ENCODE measurements at places on chromosomes 7 and 10.

GRCh38 chr10:6327961-6328698, 125.4 kb downstream of the PFKFB3 start:
- DNase-seq = no peak

GRCh38 chr7:37601321-37601720, 82.2 kb upstream of the GPR141 start:
- no peak for DNase-seq

- no peak for DNase-seq
Measured at GRCh38 chr7:40348126-40348728, 213.4 kb downstream of the SUGCT start.

- no peak for DNase-seq
Measured at GRCh38 chr7:9921326-9921725, 1052.3 kb upstream of the PHF14 start.

DNA sequence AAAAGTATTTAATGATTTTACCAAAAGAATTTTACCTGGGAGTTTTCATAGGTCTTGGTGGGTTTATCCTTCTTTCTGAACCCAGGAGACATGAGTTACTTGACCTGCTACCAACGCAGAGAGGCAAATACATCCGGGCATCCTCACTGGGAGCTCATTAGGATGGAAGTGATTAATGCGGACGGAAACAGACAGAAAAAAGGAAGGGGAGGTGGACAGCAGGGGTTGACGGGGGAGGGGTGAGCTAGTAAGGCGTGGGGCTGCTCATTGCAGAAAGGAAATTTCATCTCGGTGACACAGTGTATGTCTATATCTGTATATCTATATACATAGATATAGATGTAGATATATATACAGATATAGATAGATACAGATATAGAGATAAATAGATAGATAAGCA, 408.2 kb upstream of the ADARB2 start:
- no peak for DNase-seq

DNA sequence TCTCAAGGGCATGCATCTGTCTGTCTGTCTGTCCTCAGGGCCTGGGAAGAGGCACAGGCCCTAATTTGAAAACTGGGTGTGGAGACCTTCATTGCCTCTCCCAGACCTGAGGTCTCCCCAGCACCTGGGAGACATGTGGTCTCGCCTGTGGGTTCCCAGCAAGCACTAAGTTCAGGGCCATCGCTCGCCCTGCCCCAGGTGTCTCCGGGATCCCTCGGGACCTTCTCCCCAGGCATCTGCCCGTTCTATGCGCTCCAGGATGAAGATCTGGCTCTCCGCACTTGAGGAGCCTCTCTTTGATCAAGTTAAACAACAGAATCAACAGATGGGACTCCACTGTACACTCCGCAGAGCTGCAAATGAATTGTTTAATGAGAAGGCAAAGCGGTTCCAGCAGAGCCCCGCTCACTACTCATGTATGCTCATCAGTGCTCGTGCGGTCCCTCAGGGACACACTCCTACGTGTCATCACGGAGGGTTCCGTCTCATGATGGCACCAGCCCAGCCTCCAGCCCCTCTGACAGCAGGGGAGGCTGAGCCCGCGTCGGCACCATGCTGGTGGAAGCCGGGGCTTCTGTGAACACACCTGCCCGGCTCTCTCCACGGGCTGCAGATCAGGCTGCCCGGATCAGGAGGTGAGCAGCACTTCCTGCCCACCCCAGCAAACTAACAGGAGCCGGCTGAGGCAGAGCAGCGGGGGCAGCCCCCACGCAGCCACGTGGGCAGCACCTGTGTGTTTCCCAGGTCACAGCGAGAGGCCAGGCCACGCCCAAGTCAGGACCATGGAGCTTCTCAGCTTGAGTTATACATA, 132.8 kb downstream of the TCERG1L start:
- no peak for DNase-seq

DNA sequence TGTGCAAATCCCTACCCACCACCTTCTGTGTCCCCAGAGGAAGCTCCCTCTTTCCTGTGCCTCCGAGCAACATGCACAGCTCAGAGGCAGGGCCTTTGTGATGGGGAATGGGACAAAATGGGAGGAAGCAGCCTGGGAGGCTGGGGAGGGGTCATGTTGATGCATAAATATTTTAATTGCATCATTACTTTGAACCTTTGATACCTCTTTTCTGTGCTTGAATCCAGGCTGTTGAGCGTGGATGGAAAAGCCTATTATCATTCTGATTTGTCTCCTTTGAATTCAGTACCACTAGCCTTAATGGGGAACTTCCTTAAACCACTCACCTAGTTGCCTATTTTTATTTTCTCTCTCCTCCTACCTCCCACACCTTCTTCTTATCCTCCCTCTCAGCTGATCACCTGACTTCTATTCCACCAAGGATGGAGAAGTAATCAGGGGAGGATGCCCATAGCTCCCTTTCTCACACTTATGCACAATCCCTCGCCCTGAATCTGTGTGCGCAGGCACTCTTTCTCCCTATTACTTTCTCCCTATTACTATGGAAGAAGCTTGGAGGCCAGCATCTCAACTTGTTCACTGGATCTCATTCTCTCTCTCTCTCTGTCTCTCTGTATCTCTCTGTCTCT, 78.5 kb downstream of the SEC61G start:
- DNase-seq = no peak

GRCh38 chr7:90839727-90840291, 243.7 kb downstream of the CDK14 start:
- no peak for DNase-seq

GRCh38 chr7:12949060-12949931, 261.9 kb downstream of the ARL4A start:
- no peak for DNase-seq

DNA sequence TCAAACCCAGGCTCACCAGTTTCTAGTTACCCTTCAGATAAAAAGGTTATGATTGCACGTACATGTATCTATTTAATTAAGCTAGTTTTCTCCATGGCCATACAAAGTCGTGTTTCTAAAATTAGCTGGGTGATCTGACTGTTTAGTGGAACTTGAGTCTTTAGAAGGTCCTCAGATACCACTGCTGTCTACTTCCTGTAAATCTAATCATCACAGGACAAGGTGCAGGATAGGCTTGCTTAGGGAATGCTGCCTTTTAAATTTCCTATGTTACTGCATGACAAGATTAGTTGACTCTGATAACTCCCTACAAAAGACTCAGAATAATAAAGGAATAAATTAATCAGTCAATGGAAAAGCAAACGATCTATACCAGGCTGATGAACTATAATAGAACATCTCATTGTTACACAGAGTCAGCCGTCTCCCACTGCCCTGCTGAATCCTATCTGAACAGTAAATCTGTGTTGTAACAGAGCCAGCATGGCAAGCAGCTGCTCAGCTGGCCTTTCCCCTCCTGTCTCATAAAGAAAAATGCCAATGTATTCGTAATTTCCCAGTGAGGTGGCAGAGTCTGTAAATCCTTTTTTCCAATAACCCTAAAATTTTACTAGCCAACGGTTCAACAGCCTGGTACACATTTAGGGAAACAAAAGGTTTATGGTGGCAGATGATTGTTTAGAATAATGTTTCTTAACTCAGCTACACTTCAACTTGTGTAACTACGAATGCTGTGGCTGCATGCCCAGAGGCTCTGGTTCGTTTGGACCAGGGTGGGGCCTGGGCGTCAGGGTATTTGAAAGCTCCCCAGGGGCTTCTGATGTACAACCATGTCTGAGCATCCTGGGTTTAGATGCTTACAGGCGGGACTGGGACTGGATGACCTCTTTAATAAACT, 318.0 kb downstream of the PAXIP1 start:
- no peak for DNase-seq

GRCh38 chr7:110922906-110923305, 168.0 kb upstream of the LRRN3 start:
- DNase-seq = no peak

- DNase-seq = no peak
Measured at GRCh38 chr10:21625623-21626229, 91.7 kb downstream of the MLLT10 start.

- DNase-seq = no peak
Measured at GRCh38 chr7:100687751-100688300, 6.2 kb downstream of the GIGYF1 start.

GRCh38 chr10:1737222-1738061, at the start of gene ADARB2:
Gene ADARB2 (minus strand): TSS chr10:1737525.
- no peak for DNase-seq

DNA sequence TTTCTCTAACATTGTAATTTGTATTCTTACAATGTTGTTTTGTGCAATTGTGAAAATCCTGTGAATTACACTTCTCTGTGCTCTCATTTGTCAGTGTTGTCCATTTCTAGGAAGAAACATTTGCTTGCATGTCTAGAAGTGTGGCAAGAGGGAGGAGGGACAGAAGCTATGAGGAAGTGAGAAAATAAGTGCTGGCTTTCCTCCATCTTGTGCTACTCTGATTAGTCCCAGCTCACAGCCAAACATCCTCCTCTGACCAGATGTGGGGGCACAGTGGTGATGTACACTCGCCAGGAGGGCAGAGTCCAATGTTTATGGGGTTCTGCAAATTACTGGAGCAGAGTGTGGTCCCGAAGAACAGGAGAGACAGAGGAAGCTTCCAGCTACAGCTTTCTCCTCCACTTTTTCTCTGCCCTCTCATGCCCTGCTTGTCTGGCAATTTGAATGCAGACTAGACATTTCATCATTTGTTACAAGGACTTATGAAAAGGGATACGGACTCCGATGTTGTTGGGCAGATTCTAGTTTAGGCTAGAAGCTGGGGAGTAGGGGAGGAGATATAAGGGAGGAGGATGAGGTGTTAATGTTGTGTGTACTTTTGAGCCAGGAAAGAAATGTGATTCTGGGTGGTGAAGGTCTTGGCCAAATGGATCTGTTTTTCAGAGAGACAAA, 131.0 kb upstream of the C1GALT1 start:
- no peak for DNase-seq

DNA sequence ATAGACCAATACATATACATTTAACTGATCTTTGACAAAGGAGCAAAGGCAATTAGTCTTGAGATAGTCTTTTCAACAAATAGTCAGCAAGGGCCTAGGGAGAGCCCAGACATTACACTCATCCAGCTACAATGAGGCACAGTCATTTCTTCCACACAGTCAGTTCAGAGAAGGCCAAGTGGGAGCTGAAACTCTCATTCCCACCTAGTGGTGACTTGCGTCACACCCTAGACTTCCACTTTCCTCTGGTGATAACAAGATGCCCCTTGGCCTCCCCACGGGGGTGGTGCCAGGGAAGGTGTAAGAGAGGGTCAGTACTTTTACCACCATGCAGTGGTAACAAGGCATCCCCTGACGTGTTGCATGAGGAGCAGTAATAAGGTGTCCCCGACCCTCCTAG, 8.0 kb downstream of the FRMPD2 start:
- no peak for DNase-seq

DNA sequence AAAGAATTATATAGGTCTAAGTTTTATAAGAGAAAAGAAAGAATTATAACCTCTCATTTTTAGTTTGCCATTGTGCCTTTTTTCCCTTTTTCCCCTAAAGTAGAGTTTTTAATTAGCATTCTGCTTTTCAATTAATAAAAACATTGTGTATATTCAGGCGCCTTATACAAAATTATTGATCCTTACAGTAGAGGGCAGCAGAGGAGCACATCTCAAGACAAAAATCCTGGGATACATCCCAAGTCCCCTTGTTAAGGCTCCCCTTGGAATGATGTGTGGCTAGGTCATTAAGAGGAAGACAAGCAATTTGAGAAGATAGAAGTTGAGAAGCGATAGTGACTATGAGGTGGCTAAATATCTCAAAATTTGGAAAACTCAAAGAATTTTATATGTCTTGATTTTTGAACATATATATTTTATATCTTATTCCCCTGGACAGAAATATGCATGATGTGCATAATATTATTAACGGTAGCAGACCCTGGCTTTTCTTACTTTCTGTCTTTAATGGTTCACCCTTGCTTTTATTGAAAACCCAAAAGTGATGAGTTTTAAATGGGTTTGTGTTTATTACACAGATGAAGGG, 19.1 kb upstream of the TPK1 start:
- DNase-seq = no peak

DNA sequence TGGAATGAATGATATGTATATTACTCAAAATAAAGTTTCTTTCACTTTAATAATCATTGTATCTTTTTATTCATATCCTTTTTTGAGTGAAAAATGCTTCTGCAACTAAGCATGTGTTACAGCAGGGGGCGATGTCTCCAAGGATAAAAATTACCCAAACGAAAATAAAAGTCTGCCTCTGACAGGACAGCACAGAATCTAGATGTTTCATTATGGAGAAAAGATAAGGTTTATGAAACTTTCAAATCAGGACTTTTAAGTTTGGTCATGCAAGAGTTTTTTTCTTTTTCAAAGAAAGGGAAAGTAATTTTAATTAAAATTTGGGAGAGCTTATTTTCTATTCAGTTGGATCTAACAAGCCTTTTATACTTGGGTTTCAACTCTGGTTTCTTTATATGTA, 48.4 kb downstream of the TES start:
- no peak for DNase-seq

- no peak for DNase-seq
Measured at GRCh38 chr7:80646083-80646865, 7.8 kb downstream of the CD36 start.

GRCh38 chr7:151936207-151936606, 20.0 kb upstream of the GALNTL5 start:
- no peak for DNase-seq

DNA sequence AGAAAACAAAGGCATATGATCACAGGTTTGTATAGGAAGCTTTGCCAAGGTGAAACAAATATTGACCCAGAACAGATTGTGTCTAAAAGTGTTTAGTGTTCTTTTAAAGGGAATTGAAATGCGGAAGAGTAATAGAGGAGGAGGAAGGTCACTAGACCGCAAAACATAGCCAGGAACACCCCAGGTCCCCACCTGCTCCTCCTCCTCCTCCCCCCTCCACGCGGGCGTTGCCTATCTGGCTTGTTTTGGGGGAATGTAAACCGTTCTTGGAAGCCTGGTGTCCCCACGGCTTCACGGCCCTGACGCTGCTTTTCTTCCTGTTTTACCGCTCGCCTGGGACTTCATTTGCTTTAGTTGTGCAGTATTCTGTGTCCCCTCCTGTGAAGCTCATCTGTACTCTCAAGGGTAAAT, 81.0 kb upstream of the PFKP start:
- no peak for DNase-seq

DNA sequence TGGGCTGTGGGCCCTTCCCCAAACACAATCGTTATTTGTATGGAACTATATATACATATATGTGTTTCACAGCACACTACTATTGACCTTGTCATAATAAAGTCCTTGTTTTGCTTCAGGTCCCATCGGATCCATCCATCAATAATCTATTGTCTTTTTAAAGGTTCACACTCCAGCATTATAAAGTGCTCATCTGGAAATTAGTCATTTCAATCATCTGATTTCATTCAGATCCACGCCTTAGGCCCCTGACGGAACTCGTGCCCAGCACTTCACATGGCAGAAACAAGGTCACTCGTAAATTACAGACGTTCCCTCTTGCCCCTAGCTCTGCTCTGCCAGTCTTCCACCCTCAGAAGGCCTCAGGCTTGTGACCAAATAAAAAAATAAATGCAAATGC, 133.1 kb upstream of the PPP2R2D start:
- no peak for DNase-seq

All from stimulated activated CD4-positive, alpha-beta T cell treated with anti-CD3 and anti-CD28 coated beads, TNF-alpha, amount 100 ng/mL, for 1 hour (primary cell).